Adrenal gland (tissue), 19 donors: ENCODE measurements at places on chromosomes 3 and 15. TPM values are rescaled to one million over a fixed set of nuclear protein-coding genes. Genes with fewer than 3 reads are reported as not detected.

DNA sequence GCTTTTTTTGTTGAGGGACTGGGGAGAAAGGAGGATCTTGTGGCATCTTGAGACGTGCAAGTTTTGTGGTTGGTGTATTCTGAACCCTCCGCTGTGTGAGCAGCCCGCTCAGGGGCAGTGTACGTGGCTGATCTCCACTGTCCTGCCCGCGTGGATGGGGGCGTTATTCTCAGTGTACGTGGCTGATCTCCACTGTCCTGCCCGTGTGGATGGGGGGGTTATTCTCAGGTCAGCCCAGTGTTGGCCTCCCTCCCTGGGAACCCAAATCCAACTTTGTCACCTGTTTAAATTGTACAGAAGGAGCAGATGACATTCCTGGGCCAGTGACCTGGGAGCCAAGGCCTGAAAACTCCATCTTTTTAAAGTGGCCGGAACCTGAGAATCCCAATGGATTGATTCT is 84.0 kb downstream of the PGPEP1L start:
- H3K4me3 ChIP-seq: no peak overlapping the region
- H3K27me3 ChIP-seq: no peaks in the 10 kb centered on the region
- no peak for DNase-seq
- H3K4me1 ChIP-seq: peaks cover 47% of the 10 kb centered on the region
- H3K36me3 ChIP-seq: no peaks in the 10 kb centered on the region

DNA sequence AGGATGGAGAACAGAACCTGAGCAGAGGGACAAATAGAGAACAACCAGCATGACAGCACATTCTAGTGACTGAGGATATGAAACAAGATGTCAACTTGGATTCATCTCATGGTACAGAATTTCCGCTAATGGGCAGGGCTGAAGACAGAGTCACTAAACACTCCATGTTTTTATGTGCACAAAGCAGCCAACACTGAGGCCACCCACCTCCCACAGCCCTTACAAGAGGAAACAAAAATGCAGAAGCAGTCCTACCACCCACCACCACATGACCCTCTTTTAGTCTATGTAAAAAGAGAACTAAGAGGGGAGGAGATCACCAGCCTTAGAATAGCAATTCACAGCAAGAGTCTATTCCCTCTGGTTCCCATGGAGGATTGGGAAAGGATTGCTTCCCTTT is 131.4 kb upstream of the UBE2E2 start:
- no peaks in the 10 kb centered on the region for H3K4me1 ChIP-seq
- H3K4me3 ChIP-seq: no peak overlapping the region
- DNase-seq: peak; percentile 39
- no peaks in the 10 kb centered on the region for H3K36me3 ChIP-seq

DNA sequence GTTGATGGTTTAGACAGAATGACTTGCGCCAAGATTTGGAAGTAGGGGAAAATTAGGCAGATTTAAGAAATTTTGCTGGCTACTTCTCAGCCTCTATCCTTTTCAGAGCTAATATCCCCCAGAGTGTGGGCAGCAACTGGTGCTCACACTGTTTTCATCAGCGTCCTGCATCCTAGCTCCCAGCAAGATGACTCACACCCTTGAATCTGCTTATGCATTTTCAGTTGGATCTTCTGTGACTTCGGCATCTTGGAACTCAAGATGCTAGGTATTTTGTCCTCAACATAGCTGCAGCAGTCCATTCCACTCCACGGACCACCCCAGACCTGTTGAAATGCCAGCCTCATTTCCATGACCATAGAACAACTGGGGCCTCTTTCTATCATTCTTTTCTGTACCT is 336.1 kb upstream of the NR2F2 start:
- no peaks in the 10 kb centered on the region for H3K36me3 ChIP-seq
- H3K27me3 ChIP-seq: no peaks in the 10 kb centered on the region
- no peak for DNase-seq

- H3K4me3 ChIP-seq: no peak overlapping the region
- no peak overlapping the region for H3K27ac ChIP-seq
- no peaks in the 10 kb centered on the region for H3K36me3 ChIP-seq
- H3K4me1 ChIP-seq: no peaks in the 10 kb centered on the region
- no peak for DNase-seq
Measured at GRCh38 chr3:39727415-39727814, 82.0 kb upstream of the MYRIP start.

DNA sequence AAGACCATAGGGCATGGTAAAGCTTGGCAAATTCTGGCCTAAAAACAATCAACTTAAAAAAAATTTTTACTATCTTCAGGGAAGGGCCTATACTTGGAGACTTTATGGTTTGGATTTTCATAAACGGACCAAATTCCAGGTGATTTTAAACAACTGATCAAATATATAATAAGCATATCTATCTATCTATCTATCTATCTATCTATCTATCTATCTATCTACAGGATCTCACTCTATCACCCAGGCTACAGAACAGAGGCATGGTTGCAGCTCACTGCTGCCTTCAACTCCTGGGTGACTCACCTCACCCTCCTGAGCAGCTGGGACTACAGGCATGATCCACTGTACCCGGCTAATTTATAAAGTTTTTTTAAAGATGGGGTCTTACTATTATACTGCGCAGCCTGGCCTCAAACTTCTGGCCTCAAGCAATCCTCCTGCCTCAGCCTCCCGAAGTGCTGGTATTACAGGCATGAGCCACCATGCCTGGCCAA is 6.7 kb downstream of the SPPL2A start:
- no peak overlapping the region for H3K4me3 ChIP-seq
- no peaks in the 10 kb centered on the region for H3K36me3 ChIP-seq
- H3K27me3 ChIP-seq: no peaks in the 10 kb centered on the region
- DNase-seq: peak; percentile 43
- H3K27ac ChIP-seq: no peak overlapping the region

DNA sequence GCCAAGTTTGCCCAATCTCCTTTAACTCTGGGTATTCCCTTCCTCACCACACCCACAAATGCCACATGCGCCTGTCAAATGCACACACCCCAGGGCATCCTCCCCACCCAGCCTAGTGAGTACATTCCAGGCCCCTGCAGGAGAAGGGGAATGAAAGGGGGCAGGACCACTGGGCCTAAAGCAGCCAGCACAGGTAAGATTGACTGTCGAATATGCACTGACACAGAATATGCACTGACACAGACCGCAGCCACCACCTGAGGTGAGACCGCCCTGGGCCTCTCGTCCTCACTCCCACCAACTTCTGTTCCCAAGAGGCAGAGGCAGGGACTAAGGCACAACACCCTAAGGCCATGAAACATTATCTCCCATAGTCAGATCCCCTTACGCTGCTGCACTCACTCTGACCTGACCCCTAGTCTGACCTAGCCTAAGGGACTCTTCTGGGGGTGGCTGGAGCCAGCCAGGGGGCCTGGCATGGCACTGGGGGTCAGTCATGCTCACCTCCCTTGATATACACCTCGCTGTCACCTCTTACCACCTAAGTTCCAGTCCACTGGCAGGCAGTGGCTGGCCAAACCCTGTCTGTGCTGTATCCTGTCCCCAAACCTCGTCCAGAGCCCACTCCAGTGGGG is 10.8 kb downstream of the AP3B2 start:
- no peaks in the 10 kb centered on the region for H3K36me3 ChIP-seq
- no peak overlapping the region for H3K27ac ChIP-seq
- H3K4me1 ChIP-seq: no peaks in the 10 kb centered on the region
- DNase-seq: no peak
- H3K27me3 ChIP-seq: no peaks in the 10 kb centered on the region

DNA sequence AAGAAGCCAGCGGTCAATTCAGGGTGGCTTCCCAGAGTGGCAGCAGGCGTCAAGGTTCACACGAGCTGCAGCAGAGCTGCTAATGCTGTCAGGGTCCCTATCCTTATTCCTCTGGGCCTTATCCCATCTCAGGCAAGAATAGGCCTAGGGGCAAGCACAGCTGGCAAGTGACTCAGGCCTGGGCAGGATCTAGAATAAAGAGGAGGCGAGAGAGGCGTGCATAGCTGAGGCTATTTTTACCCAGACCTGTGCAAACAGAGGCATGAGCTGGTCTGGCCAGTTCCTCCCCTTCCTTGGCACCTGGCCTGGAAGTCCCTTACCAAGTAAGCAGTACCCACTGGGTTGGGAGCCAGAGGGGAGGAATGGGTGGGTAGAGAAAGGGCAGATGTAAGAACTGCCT is 12.2 kb upstream of the VIPR1 start:
- peaks cover 4% of the 10 kb centered on the region for H3K4me1 ChIP-seq
- peak; percentile 20 for DNase-seq
- peak overlapping the region; percentile 15 for H3K27ac ChIP-seq
- no peak overlapping the region for H3K4me3 ChIP-seq
- no peaks in the 10 kb centered on the region for H3K27me3 ChIP-seq
- no peaks in the 10 kb centered on the region for H3K36me3 ChIP-seq

DNA sequence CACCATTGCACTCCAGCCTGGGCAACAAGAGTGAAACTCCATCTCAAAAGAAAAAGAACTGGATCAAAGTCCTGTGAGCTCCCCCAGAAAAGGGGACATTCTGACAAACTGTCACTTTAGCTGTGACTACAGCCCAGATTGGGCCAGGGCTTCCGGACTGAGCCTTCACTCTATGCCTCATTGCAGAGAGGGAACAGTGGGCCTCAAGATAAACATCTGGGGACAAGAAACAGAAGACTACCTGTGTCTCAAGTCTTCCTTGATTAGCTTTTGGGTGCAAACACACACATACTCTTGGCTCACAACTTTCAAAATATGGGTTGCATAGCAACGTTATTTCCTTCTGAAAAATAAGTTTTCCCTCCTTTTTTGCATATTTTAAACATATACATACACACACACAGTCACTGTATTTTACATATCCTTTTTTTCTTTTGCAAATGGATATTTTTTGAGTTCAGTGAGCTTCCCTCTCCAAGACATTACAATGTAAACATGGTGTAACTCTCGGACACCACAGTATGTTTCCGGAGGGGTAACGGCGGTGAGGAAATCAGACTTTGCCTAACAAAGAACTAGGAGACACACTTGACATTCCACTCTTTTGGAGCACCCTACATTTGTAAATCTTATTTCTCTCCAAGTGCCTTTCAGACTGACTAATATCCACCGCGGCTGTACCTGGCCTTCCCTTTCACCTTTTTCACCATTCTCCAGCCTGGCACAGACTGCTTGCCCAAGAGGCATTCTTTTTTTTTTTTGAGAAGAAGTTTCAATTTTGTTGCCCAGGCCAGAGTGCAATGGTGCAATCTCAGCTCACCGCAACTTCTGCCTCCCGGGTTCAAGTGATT is 3.5 kb downstream of the TKT start:
- H3K4me1 ChIP-seq: peaks cover 42% of the 10 kb centered on the region
- no peak for DNase-seq
- peak overlapping the region; percentile 45 for H3K27ac ChIP-seq
- H3K36me3 ChIP-seq: no peaks in the 10 kb centered on the region

- H3K4me1 ChIP-seq: no peaks in the 10 kb centered on the region
- H3K27ac ChIP-seq: no peak overlapping the region
- no peaks in the 10 kb centered on the region for H3K36me3 ChIP-seq
- no peaks in the 10 kb centered on the region for H3K27me3 ChIP-seq
Measured at GRCh38 chr3:54225841-54226528, 103.6 kb downstream of the CACNA2D3 start.

- no peaks in the 10 kb centered on the region for H3K27me3 ChIP-seq
- no peak overlapping the region for H3K4me3 ChIP-seq
- no peak for DNase-seq
- no peaks in the 10 kb centered on the region for H3K36me3 ChIP-seq
- H3K27ac ChIP-seq: no peak overlapping the region
Measured at GRCh38 chr3:82474711-82475110, 713.3 kb upstream of the GBE1 start.

DNA sequence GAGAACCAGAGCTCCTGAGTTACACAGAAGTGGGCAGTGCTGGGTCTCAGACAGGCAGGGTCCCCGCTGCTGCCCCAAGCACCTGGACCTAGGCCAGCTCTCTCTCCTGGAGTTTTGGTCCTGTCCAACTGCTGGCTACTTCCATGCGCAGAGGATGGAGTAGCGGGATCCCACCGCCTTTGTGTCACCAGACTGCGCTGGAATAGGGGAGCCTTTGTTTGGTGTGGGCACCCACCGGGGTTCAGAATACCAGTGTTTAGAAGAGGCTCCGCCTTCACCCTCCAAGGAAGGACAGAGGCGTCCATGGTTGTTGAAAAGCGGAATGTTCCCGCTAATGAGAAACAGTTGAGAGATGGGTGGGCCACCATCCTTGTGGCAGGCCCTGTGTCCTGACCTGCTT is 154.4 kb downstream of the DNAJB8 start:
- no peaks in the 10 kb centered on the region for H3K27me3 ChIP-seq
- DNase-seq: no peak
- peaks cover 13% of the 10 kb centered on the region for H3K4me1 ChIP-seq
- no peaks in the 10 kb centered on the region for H3K36me3 ChIP-seq
- H3K27ac ChIP-seq: no peak overlapping the region
- H3K4me3 ChIP-seq: no peak overlapping the region

- peaks cover 17% of the 10 kb centered on the region for H3K4me1 ChIP-seq
- H3K4me3 ChIP-seq: no peak within 1 kb of the TSS
- H3K27ac ChIP-seq: no peak within 1 kb of the TSS
- peak; percentile 27 for DNase-seq
- H3K27me3 ChIP-seq: no peaks in the 10 kb centered on the region
Measured at GRCh38 chr3:173397161-173398110, at the start of gene NLGN1. TSS of gene NLGN1 (plus strand) at chr3:173397744.

- no peaks in the 10 kb centered on the region for H3K27me3 ChIP-seq
- H3K4me1 ChIP-seq: no peaks in the 10 kb centered on the region
- H3K36me3 ChIP-seq: no peaks in the 10 kb centered on the region
- peak; percentile 23 for DNase-seq
- H3K4me3 ChIP-seq: no peak overlapping the region
- H3K27ac ChIP-seq: no peak overlapping the region
Measured at GRCh38 chr3:195015021-195015420, 255.9 kb downstream of the XXYLT1 start.

DNA sequence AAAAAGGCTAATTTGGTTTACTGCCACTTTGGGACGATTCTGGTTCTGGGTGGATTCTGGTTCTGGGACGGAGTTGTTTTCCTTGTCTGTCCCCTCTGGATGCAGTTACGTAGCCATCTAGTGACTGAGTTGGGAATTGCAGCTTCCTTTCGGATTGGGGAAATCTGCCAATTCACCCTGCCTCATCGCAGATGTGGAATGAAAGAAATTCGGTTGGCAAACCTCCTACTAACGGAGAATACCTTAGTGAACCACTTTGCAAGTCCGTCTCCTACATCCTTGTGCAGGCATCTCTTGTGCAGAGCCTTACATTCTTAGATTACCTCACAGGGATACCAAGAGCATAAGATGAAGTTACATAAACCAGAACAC is 31.5 kb upstream of the AP4E1 start:
- no peak overlapping the region for H3K27ac ChIP-seq
- no peaks in the 10 kb centered on the region for H3K27me3 ChIP-seq
- peak; percentile 83 for DNase-seq
- no peaks in the 10 kb centered on the region for H3K4me1 ChIP-seq
- no peaks in the 10 kb centered on the region for H3K36me3 ChIP-seq

GRCh38 chr3:139218046-139218445 is 125.8 kb upstream of the MRPS22 start:
- no peak overlapping the region for H3K4me3 ChIP-seq
- H3K36me3 ChIP-seq: no peaks in the 10 kb centered on the region
- H3K27ac ChIP-seq: no peak overlapping the region
- DNase-seq: no peak
- H3K27me3 ChIP-seq: no peaks in the 10 kb centered on the region

GRCh38 chr15:82803793-82804574 is 1.9 kb downstream of the FSD2 start:
- H3K27ac ChIP-seq: no peak overlapping the region
- H3K27me3 ChIP-seq: no peaks in the 10 kb centered on the region
- no peaks in the 10 kb centered on the region for H3K4me1 ChIP-seq
- no peak overlapping the region for H3K4me3 ChIP-seq
- no peaks in the 10 kb centered on the region for H3K36me3 ChIP-seq
- DNase-seq: no peak

TNFAIP8L3 gene
- total RNA-seq: 2.9 TPM

SCN11A gene
- total RNA-seq: 0.50 TPM

NMB gene
- 19.0 TPM for total RNA-seq

PLA1A gene
- total RNA-seq: 0.72 TPM

GOLGA6L26 gene
- not detected for total RNA-seq

A4GNT gene
- not detected for total RNA-seq

RTP3 gene
- total RNA-seq: not detected

MEIS2 gene
- 45.0 TPM for total RNA-seq
